ENCODE measurements at places on chromosomes 2 and 18.
A peak's percentile ranks its signal among the peaks of the same experiment; 100 is the strongest.

DNA sequence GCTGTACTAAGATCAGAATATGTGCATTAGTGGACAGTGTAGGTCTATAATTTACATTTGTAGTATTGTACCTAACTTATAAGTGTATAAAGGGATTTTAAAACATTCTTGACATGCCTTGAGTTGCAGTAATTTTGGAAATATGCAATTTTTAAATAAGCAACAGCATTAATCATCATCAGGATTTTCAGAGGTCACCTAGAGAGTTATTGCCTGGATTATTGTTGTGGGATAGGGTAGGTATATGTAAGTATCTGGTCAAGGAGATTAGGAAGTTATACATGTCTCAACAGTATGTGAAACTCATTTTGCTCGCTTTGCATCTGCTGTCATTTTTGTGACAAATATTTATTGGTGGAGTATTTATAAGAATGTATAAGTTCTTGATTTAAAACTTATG, 184.2 kb downstream of the WDR7 start:
- DNase-seq = no peak

DNA sequence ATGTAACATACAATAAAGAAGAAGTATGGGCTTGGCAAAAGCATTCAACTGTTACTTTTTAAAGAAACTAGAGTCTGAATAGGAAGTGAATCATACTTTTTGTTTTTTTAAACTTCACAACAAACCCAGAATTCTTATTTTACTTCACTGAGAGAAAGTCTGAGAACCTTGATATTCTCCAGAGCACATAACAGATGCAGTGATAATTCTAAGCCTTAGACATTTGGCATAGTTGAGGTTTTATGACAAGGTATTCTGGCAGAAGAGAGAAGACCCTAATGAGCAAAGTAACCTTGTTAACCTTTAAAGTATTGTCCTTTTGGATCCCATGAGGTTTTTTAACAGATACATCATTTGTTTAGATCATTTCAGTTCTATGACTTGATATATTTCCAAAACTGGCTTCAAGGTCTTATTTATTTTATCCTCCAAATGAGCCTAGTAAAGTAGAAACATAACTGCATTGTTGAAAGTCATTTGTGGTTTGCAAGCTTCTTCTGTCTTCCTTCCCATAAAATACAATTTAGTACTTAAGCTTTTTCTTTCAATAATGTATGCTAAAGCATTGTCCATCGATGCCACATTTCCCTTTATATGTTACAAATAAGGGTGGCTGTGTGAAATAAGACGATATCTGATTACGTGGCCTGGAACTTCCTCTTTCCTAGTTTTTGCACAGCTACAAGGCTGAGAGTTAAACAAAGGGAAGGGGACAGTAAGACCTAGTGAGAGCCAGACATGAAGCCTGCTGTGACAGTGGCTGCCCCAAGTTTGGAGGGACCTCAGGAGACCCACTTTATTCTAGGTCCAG, 86.1 kb upstream of the ITPRID2 start:
- DNase-seq = no peak

GRCh38 chr2:30985493-30986230, 152.6 kb downstream of the GALNT14 start:
- DNase-seq = no peak

DNA sequence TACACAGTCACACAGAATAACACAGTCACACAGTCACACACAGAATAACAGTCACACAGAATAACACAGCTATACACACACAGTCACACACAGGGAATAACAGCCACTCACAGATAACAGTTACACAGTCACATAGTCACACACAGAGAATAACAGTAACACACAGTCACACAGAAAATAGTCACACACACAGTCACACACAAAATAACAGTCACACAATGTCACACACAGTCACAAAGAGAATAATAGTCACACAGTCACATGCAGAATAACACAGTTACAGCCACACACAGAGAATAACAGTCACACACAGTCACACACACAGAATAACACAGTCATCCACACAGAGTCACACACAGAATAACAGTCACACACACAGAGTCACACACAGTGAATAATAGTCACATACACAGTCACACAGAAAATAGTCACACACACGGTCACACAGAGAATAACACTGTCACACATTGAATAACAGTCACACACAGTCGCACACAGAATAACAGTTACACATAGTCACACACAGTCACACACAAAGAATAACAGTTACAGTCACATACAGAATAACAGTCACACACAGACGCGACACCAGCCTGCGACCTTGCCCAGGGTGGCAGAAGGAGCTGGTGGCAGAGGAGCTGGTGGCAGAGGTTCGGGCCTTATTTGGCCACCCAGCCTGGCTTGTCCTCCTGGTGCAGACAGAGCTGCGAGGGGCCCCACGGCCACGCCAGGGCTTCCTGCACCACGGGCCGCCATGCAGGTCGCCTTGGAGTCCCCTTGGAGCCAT, 51.3 kb downstream of the RAMP1 start:
- DNase-seq = no peak

- DNase-seq = peak; percentile 32
Measured at GRCh38 chr2:197293252-197294007, 17.1 kb downstream of the ANKRD44 start.

GRCh38 chr18:24369426-24369825, 28.2 kb downstream of the OSBPL1A start:
- DNase-seq = peak; percentile 63

DNA sequence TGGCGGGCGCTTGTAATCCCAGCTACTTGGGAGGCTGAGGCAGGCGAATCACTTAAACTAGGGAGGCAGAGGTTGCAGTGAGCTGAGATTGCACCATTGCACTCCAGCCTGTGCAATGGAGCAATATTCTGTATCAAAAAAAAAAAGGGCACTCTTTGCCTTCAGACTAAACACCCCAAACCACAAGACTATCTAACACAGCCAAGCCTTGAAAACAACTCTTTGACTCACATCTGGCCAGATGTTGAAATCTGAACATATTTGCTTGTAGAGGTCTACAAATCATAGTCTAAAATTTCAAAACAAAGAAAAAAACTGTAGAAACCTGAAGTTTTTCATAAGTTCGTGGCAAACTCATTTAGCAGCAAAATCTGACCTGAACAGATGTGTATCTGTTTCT, 94.9 kb downstream of the FAM161A start:
- DNase-seq = no peak

GRCh38 chr2:234947556-234947955, 4.3 kb upstream of the SH3BP4 start:
- DNase-seq = no peak

Data from stimulated activated CD4-positive, alpha-beta T cell treated with anti-CD3 and anti-CD28 coated beads, Interleukin-15, amount 100 ng/mL, for 24 hours (primary cell).